Dermis lymphatic vessel endothelial cell (primary cell): ENCODE measurements at places on chromosomes 13 and 19. TPM values are rescaled to one million over a fixed set of nuclear protein-coding genes. Genes with fewer than 3 reads are reported as not detected.

Gene NLRP9
- not detected in 2 replicates for total RNA-seq

Gene ZNF154
- total RNA-seq, result under 0.01 and 0.11 TPM in 2 replicates

Gene BAX
- total RNA-seq, result 71.3 and 87.3 TPM in 2 replicates

Gene SERP2
- total RNA-seq, result 3.0 and 3.3 TPM in 2 replicates

Gene LRRC25
- total RNA-seq, result not detected in 2 replicates
